CD4-positive, CD25-positive, alpha-beta regulatory T cell (primary cell): ENCODE measurements at places on chromosomes 13 and 19.

DNA sequence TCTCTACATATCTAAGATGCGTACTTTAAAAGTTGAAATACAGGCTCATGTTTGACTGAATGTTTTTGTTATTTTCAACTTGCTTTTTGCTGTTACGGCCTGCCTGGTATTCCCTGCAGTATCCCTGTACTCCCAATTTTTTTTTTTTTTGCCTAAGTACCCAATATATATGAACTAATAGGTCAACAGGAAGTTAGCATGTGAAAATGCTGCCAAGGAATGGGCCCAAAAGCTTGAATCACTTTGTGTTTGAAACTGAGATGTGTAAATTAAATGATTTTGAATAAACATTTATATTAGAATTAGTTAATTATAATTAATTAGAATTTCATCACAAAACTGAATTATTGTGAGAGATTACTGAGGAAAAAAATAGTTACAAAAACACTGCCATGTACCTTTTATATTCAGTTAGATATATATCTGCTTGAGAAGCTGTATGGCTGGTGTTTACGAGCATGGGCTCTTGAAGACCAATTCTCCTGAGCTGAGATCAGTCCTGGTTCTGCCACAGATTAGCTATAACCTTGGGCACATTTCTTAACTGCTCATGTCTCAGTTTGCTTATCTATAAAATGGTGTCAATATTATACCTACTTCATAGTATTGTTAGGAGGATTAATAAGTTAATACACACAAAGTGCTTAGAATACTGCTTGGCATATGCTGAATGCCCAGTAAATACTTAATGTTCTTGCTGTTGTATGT is 16.0 kb downstream of the TDRD3 start:
- no peak for DNase-seq

DNA sequence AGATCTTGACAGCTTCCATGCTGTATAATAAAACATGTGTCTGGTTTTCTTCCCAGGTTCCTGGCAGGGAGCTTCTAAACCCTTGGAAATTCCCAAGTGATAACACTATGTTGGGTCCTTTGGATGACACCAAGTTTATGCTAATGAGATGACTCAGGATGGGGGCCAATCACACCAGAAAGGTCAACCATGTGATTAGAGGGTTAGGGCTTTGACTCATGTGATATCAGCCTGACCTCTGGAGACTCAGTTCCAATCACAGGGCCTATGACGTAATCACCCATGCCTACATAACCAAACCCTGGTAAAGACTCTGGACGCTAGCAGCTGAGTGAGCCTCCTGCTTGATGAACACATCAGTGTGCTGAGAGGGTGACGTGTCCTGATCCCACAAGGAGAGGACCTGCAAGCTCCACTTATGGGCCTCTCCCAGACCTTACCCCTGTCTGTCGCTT is 203.6 kb downstream of the DCLK1 start:
- DNase-seq = no peak

- no peak for DNase-seq
Observed at GRCh38 chr19:31718032-31718431, 368.8 kb upstream of the TSHZ3 start.

- DNase-seq = no peak
Observed at GRCh38 chr19:18392417-18392816, 5.0 kb downstream of the LRRC25 start.

GRCh38 chr13:24717217-24717616 is 37.0 kb downstream of the ATP12A start:
- DNase-seq = no peak

DNA sequence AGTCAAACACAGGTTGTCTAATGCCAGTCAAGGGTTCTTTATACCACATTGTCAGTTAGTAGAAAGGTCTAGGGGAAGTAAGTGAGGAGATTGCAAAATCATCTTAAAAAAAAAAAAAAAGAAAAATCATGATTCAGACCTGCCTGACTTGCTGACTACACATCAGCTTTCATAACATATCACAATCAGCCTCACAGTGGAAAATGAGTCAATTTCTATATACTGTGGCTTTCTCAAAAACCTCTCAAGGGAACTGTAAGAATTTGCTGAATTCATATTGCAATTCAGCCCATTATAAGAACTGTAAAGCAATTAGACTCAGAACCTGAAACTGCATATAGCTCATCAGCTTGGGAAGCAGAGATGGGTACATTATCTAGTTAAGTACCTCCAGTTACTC is 75.3 kb upstream of the GPC6 start:
- DNase-seq = no peak

- DNase-seq = peak; percentile 55
Observed at GRCh38 chr13:30739761-30740642, 4.7 kb downstream of the ALOX5AP start.

DNA sequence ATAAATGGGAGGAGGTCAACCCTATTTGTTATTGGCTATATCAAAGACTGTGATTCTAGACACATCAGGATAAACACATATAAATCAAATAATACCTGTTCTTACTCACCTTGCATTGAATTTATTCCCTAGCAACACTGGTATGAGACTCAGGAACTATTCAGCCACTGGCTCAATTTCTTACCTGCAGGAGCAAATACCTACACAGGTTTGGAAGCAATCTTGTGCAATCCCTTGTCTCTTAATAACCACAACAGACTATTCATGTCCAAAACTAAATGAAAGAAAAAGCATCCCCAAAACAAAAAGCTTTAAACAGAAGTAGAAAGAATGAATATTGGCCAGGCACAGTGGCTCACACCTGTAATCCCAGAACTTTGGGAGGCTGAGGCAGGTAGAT is 55.5 kb downstream of the TBC1D4 start:
- DNase-seq = no peak

DNA sequence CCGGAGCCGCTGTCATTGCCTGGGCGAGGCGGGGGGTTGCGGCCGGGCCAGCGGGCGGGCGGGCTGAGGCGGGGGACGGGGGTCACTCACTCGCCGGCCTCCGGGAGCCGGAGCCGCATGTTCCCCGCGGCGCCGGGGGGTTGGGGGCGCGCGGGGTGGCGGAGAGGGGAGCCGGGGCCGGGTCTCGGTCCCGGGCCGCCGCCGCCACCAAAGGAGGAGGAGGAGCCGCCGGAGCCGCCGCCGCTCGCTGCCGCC is 149 bp downstream of the MED26 start:
- DNase-seq = no peak

- no peak for DNase-seq
Observed at GRCh38 chr19:36838784-36839324, 667 bp upstream of the ZNF790 start.

DNA sequence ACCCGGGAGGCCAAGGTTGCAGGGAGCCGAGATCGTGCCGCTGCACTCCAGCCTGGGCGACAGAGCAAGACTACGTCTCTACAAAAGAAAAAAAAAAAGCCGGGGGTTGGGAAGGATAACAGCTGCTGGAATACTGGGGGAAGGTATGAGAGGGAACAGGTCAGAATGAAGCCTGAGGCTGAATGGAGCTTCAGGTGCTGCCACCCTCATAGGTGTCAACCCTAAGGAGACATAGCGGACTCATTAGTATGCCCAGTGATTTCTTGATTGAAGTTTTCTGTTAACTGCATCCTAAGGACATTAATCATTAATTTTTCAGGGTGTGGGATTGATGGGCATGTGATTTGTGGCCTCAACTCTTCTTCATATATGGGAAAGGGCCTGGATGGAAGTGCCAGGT is 6.0 kb downstream of the SMARCA4 start:
- DNase-seq = no peak

GRCh38 chr13:63396746-63397145 is 1981.1 kb upstream of the PCDH20 start:
- no peak for DNase-seq

GRCh38 chr19:52638601-52639000 is 446 bp upstream of the ZNF83 start:
- no peak for DNase-seq

DNA sequence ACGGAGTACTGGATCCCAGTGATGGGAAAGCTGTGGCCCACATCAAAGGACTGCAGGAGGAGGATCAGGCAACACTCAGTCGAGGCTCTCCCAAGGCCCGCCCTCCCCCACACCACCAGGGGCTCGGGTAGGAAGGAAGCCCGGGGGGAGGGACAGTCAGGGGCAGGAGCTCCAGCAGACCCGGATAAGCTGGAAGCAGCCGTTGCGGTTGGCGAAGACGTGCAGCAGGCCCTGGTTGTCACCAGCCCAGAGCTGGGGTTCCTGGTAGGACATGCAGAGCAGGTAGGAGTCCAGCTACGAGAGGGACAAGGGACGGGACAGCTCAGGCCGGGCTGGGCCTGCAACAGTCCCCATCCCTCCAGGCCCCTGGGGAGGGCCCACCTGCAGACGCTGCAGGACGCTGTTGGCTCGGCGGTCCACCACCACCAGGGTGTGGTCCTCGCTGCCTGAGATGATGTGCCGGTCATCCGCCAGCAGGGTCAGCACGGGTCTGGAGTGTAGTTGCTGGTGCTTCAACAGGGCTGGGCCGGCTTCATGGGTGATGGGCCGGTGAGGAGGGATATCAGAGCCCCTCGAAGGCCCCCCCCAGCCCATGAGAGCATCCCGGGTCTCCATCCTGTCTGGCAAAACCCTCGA is 1.9 kb downstream of the GNG14 start:
- DNase-seq = no peak

GRCh38 chr19:35904311-35905068 is 2.2 kb downstream of the HCST start:
- no peak for DNase-seq

- DNase-seq = peak; percentile 98
Observed at GRCh38 chr13:40187324-40187795, 479.1 kb downstream of the FOXO1 start.

DNA sequence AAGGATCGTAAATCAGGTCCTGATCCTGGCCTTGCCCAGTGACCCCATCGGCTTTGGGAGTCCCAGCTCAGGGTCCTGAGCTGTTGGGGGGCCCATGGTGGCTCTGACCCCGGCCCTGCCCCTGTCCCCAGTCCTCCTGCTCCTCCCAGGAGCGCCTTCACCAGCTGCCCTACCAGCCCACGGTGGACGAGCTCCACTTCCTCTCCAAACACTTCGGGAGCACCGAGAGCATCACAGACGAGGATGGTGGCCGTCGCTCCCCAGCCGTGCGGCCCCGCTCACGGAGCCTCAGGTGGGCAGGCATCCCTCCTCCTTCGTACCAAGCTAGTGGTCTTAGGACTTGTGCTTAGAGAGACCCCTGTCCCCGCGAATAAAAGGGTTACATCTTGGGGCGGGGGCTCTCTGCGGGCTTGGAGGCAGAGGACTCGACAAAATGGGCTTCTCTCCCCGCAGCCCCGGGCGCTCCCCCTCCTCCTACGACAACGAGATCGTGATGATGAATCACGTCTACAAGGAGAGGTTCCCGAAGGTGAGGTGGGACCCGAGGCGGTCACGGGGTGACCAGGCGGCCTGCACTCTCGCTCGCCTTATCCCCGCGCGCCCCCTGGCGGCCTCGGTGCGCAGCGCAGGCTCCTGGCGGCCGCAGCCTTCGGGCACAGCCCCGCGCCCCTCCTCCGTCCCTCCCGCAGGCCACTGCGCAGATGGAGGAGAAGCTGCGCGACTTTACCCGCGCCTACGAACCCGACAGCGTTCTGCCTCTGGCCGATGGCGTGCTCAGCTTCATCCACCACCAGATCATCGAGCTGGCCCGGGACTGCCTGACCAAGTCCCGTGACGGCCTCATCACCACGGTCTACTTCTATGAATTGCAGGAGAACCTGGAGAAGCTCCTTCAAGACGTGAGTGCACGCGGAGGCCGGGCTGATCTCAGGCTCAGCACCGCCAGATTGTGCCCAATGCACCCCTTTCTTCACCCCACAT is 9.1 kb downstream of the MAST1 start:
- peak; percentile 72 for DNase-seq

- peak; percentile 51 for DNase-seq
Observed at GRCh38 chr19:35044317-35045117, 3.0 kb downstream of the HPN start.

DNA sequence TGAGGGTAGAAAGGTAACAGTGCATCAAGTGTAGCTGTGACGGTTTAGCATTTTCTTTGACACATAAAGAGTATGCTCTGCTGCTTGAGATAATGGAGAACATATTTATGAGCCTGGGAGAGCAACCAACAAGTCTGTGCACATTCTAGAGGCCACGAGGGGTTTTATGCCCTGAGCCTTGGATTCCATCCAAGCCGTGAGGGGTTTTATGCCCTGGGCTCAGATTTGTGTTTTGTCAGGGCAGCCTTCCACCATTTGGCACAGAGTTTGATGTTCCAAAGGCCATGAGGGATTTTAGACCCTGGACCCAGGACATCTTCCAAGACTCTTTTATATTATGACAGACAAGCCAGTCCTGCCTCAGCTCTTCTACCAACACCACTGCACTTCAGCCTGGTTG is 106.4 kb downstream of the ZNF486 start:
- DNase-seq = no peak

- DNase-seq = no peak
Observed at GRCh38 chr13:109408591-109409382, 377.6 kb downstream of the IRS2 start.

DNA sequence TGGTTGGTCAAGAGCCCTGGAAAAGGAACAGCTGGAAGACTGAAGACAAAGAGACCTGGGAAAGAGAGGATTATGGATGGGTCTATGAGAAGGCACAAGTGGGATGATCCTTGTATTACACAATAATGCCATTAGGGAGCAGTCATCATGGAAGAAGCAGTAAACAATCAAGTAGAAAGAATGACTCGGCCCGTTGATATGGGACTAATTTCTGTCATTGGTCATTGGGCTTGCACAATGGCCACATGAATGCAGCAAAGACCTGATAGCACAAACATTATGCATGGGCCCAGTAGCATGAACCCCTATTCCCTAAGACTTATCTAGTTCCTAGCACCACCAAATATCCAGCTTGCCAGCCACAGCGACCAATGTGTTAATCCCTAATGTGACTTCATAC is 390.3 kb upstream of the ZNF507 start:
- DNase-seq = no peak

GRCh38 chr13:26923824-26924605 is 163.4 kb upstream of the GPR12 start:
- DNase-seq = no peak

DNA sequence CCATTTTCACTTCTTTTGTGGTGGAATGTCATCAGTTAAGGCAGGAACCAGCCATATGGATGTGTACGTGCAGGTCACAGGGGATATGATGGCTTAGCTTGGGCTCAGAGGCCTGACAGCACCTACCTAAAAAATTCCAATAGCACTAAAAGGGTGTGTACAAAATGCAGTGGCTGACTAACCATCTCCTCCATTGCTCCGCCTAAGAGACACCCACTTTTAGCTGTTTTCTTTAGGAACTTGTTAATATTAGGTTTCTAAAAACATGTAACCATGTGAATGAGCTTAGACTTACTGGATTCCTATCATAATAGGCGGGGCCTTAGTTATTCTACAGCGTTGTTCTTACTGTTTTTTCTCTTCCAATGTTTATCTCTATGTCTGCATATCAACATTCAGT is 25.8 kb downstream of the GP6 start:
- no peak for DNase-seq

GRCh38 chr19:19421299-19421696 is 15.8 kb downstream of the GATAD2A start:
- no peak for DNase-seq

GRCh38 chr19:56727677-56728076 is 56.1 kb upstream of the ZNF835 start:
- DNase-seq = no peak

DNA sequence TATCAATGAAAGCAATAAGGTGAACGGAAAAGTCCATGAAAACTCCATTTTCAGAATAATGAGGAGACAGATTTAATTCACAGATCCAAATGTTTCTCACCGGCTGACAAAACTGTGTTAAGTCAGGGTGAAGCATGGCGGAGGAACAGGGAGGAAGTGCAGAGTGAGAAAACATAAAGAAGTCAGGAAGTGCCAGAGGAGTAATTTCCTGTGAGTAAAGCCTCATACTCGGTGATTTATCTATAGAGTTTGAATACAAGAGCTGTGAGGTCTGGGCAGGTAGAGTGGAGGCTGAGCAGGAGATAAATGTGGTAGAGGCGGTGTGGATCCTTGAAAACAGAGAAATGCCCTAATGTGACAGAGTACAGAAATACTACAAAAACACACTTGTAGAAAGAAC is 11.4 kb downstream of the CARD8 start:
- peak; percentile 23 for DNase-seq
